ENCODE measurements at places on chromosomes 3 and 15.

- no peaks in the 10 kb centered on the region for H3K4me1 ChIP-seq
- H3K27me3 ChIP-seq: no peaks in the 10 kb centered on the region
- no peaks in the 10 kb centered on the region for H3K36me3 ChIP-seq
- H3K4me3 ChIP-seq: no peak overlapping the region
- no peak for DNase-seq
Observed at GRCh38 chr15:92839696-92840095, 60.4 kb upstream of the CHD2 start.

GRCh38 chr3:124230998-124231397 is 239.1 kb upstream of the ROPN1 start:
- no peaks in the 10 kb centered on the region for H3K4me1 ChIP-seq
- H3K27ac ChIP-seq: no peak overlapping the region
- no peaks in the 10 kb centered on the region for H3K27me3 ChIP-seq
- no peak overlapping the region for H3K4me3 ChIP-seq

GRCh38 chr15:34365836-34366235 is 1.2 kb downstream of the LPCAT4 start:
- H3K4me3 ChIP-seq: peak overlapping the region; percentile 77
- no peaks in the 10 kb centered on the region for H3K27me3 ChIP-seq
- peaks cover 29% of the 10 kb centered on the region for H3K36me3 ChIP-seq
- H3K27ac ChIP-seq: peak overlapping the region; percentile 97

DNA sequence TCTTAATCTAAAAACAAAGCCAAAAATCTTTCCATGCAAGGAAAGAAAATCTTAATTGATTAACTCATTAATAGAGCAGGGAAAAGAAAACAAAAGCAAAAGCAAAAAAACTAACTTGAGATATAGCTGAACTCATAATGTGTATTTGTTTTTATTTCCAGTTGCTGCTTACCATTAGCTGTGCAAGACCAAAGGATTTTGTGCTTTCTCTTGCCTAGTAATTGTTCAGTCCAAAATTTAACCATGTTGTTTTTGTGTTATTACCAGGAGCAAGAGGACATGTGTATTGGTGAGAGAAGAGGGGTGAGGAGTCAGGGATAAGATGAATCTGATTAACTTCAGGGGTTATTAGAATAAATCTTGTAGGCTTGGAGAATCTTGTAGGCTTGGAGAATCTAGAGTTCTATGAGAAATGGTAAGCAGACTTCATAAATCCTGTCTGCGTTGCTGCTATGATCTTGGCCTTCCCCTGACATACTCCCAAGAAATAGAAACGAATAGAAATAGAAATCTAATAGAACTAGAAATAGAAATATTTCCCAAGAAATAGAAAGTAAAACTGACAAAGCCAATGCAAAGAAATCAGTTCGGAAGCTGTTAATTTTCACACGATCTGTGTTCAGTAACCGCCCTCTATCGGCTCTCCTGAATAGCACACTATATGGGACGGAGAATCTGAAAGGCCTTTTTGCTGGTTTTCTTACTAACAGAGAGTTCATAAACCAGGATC is 72.6 kb upstream of the TNFSF10 start:
- H3K36me3 ChIP-seq: no peaks in the 10 kb centered on the region
- H3K4me1 ChIP-seq: peaks cover 31% of the 10 kb centered on the region
- peak overlapping the region; percentile 35 for H3K27ac ChIP-seq
- DNase-seq: peak; percentile 48

DNA sequence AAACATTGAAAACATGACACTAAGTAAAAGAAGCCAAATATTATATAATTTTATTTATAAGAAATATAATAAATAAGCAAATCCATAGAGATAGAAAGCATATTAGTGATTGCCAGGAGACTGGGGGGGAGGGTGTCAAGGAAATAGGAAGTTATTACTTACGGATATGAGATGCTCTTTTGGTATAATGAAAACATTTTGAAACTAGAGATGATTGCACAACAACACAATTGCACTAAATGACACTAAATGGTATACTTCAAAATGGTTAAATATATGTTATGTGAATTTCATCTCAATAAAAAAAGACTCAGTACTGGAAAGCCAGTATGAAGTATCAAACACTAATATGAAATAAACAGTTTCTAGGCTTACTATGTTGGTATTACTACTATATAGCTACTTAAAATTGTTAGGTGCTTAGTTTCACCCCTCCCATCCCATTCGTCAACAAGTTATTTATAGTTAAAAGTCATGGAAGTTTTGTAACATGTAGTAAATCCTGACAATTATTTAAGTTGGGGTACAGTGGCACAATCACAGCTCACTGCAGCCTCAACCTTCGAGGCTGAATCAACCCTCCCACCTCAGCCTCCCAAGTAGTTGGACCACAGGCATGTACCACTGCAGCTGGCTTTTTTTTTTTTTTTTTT is 43.7 kb downstream of the STAG1 start:
- no peak overlapping the region for H3K4me3 ChIP-seq
- H3K4me1 ChIP-seq: no peaks in the 10 kb centered on the region
- no peak overlapping the region for H3K27ac ChIP-seq
- peaks cover 4% of the 10 kb centered on the region for H3K36me3 ChIP-seq
- no peaks in the 10 kb centered on the region for H3K27me3 ChIP-seq

DNA sequence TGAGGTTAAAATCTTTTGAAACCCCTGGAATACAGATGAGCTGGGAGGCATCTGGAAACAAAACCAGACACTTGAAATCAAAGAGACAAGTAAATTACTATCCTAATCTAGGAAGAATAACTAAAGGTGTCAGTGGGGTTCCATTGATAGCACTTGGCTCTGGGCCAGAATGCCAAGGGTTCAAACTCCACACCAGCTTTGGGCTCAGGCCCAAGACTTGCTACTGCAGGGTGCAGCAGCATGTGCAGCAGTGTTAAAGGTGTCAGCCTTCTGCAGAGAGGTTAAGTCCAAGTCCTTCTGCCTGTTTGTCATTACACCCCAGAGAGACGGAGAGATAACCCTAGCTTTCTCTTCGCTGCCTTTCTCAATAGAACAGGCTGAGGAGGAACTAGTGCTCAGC is 273.9 kb downstream of the TIGIT start:
- H3K27ac ChIP-seq: no peak overlapping the region
- H3K27me3 ChIP-seq: no peaks in the 10 kb centered on the region
- H3K4me3 ChIP-seq: no peak overlapping the region
- H3K4me1 ChIP-seq: peaks cover 46% of the 10 kb centered on the region
- H3K36me3 ChIP-seq: no peaks in the 10 kb centered on the region
- no peak for DNase-seq

- H3K4me1 ChIP-seq: peaks cover 69% of the 10 kb centered on the region
- no peak for DNase-seq
- H3K4me3 ChIP-seq: no peak overlapping the region
- H3K27me3 ChIP-seq: no peaks in the 10 kb centered on the region
Observed at GRCh38 chr15:63484433-63485186, 19.8 kb upstream of the USP3 start.

All from heart left ventricle (tissue), 16 donors.